ENCODE measurements at places on chromosomes 16 and 17.

DNA sequence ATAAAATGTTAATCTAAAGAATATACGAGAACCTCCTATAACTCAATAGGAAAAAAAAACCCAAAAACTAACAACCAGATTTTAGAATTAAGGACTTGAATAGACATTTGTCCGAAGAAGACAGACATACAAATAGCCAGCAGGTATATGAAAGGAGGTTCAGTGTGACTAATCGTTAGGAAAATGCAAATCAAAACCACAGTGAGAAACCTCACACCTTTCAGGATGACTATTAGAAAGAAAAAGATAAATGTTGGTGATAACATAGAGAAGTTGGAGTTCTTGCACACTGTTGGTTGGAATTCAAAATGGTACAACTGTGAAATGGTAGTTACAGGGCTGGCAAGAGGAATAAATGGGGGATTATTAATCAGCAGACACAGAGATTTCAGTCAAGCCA lies 339.0 kb downstream of the TMEM114 start:
- no peak for DNase-seq

GRCh38 chr16:66925322-66925840 lies at the start of gene RRAD:
RRAD (minus strand) TSS chr16:66925535; CDS start chr16:66925179, 356 bp downstream.
- DNase-seq = peak; percentile 46

DNA sequence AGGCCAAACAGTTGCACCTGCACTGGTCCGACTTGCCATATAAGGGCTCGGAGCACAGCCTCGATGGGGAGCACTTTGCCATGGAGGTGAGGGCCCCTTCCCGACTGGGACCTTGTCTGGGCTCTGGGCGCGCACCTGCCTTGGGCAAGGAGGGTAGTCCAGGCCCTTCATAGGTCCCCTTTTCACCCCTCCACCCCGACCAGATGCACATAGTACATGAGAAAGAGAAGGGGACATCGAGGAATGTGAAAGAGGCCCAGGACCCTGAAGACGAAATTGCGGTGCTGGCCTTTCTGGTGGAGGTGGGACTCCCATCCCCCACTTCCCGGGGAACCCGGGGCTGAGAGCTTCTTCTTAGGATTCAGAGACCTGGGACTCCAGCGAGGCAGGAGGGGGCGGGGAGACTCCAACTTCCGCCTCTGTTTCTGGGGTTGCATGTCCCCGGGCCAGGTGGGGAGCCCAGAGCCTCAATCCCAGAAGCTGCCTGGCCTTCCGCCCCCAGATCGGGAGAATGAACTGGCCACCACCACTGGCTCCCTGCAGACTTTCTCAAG lies 7.8 kb downstream of the CA4 start:
- no peak for DNase-seq

DNA sequence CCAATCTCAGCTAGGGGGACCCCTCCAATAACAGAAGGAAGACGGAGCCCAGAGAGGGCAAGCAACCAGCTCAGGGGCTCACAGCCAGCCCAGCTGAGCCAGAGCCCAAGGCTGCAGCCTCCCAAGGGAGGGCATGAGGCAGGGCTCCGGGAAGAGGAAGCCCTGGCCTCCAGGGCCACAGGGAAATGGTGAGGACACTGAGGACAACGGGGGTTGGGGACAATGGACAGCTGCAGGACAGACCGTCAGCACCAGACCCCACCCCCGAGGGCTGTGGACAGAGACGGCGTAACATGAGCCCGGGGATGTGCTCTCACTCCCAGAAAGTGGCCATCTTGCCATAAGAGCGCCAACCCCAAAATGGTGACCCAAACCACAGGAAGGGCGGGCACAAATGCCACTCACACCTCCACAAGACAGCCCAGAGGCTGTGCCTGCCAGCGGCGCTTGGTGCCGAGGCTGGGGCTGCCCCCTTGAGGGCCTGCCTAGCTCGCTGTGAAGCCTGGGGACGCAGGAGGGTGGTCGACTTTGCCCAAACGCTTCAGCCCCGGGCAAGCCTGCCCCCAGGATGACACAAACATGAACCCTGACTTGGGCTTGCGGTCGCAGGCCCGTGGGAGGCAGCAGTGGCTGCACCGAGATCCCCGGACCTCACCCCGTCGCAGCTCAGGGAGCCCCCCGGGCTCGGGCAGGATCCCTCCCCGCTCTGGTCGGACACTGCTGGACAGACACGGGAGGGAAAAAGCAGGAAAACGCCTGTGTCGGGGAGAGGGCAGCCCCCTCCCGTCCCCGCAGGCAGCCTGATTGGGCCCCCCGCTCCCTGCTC lies 10.5 kb downstream of the PIMREG start:
- no peak for DNase-seq

DNA sequence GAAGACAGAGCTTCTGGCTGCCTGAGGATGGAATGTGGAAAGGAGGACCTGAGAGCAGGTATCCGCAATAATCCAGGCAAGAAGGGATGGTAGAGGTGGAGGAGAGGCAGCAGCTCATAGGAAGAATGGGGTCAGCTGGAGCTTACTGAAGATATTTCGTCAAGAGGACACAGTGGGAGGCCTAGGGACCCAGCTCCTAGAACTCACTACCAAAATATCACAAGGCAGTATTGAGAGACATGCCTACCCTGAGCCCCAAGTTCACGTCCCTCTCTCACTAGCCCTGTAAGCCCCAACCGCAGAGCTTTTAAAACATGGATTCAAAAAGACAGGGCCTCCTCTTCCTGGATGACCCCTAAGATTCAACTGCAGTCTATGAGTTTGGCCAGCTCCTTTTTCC lies 14.2 kb upstream of the CCL8 start:
- DNase-seq = no peak

DNA sequence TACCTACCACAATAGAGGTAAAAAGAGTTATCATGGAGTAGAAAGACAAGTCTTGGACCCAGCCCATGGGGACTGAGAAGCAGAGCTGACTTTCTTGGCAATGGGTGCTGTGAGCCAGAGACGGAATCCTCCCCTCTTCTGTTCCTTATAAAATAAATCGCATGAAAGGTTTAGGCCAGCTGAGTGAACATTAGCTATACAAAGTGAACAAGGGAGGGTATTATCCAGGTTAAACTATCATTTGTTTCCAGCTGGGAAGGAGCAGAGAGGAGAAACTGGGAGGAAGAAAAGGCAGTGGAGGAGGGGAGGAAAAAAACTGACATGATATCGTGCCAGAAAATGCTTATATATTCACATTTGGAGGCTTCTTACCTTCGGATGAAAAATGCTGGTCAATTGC lies 13.3 kb upstream of the PAFAH1B1 start:
- DNase-seq = no peak

GRCh38 chr16:73192232-73192894 lies 144.4 kb upstream of the ZFHX3 start:
- DNase-seq = no peak

DNA sequence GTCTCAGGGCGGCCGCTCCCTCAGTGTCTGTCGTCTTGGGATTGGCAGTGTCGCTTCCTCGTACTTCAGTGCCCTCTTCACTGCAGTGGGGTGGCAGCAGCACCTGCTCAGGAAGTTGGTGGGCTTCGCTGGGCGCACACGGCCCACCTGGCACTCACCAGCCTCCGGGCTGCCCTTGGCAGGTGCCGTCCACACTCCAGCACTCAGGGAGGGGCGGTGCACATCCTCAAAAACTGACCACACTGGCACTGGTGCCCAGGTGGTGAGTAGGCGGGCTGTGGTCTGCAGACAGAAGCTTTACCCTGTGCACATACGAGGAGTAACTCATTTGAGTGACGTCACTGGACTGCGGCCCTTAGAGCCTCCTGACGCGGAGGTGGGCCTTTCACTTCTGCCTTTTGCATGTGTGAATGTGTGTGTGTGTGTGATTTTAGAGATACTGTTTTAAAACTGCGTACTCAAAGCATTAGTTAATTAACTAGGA lies 94.6 kb downstream of the BANP start:
- no peak for DNase-seq

- DNase-seq = peak; percentile 52
These were observed 629 bp downstream of the GEMIN4 start for GRCh38 chr17:751269-752001.

GRCh38 chr17:51487947-51488346 lies 227.6 kb downstream of the UTP18 start:
- no peak for DNase-seq

DNA sequence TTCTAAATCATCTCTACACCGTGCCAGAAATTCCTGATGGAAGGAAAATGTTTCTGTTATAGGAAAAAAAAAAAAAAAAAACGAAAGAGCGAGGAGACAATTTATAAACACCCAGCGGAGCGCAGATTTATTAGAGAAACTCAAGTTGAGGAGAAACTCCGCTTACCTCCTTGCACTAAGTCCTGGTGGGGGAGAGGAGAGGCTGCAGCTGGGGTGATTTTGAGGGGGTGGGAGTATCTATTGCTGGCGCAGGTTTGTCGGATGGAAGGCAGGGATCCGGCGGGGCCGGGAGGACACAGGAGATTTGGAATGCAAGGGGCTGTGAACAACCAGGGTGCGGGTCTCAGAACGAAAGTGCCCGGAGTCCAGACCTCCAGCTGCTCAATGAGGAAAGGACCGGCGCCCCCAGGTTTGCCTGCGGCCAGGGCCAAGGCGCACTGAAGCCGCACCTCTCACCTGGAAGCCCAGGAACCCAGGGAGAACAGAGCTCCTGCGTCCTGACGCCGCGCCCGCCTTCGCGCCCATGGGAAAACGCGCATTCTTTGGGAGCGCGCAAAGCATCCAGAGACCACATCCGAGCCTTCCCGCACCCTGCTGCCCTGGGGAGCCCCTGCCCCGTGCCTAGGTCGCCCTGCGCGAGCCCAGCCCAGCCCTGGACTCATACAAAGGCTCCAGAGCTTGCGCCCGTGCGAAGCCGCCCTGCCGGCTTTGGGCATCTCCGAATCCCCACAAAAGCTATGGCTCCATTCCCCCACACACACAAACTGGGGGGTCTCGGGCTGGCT lies 2.6 kb upstream of the HOXB8 start:
- no peak for DNase-seq

GRCh38 chr16:53209877-53210276 lies 155.1 kb downstream of the CHD9 start:
- DNase-seq = no peak

DNA sequence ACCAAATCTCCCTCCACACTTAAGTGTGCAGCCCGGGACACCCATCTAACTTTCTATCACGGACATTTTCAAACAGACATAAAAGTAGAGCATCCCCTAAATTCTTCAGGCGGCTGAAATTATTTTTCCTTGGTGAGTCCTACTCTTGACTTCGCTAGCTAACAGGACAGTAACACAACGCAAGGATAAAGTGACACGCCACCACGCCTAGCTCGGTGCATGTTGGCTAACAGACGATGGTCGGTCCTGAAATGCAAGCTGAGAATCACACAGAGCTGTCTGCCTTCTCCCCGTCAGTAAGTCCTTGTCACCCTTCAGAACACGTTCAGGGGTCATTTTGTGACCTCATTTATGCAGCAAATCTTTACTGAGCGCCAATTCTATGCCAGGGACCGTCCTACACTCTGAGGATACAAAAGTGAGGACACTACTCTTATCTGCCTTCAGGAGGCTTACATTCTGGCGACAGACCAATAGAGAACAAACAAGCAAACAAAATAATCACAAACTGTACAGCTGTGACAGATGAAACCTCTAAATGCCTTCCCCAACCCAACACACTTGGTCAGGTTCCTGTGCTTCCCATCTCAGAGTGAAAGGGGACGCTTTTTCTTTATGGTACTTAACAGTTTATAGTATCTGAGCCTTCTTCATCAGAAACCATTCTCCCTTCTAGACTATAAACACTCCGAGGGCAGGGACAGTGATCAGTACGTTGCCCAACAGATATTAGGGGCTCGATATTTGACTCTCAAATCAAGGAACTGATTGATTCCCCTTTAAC lies 1.3 kb downstream of the NTAN1 start:
- no peak for DNase-seq

- DNase-seq = peak; percentile 34
These were observed 1.3 kb upstream of the SLC6A4 start for GRCh38 chr17:30236766-30237165.

DNA sequence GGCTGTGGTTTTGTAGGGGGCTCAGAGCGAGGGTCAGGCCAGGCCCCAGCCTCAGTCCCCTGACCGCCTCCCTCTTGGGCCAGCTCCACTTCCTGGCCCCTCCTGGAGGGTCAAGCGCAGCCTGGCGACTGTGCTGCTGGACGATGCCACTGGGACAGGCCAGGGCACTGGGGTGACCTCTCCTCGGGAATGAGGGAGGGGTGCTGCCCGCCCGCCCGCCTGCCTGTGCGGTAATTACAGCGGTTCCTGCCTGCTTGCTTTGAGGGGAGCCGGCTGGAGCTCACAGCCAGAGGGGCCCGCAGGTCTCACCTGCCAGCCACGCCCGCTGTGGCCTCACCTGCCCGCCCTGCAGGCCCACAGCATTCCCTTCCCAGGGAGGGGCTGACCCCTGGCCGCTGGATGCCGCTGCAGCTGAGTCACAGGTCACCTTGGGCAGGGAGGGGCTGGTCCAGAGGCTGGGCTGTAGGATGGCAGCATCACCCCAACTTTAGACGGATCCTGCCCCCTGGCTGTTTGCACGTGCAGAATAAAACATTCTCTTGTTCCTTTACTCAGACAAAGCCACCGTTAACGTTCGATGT lies 76.7 kb upstream of the CBX4 start:
- DNase-seq = peak; percentile 63

DNA sequence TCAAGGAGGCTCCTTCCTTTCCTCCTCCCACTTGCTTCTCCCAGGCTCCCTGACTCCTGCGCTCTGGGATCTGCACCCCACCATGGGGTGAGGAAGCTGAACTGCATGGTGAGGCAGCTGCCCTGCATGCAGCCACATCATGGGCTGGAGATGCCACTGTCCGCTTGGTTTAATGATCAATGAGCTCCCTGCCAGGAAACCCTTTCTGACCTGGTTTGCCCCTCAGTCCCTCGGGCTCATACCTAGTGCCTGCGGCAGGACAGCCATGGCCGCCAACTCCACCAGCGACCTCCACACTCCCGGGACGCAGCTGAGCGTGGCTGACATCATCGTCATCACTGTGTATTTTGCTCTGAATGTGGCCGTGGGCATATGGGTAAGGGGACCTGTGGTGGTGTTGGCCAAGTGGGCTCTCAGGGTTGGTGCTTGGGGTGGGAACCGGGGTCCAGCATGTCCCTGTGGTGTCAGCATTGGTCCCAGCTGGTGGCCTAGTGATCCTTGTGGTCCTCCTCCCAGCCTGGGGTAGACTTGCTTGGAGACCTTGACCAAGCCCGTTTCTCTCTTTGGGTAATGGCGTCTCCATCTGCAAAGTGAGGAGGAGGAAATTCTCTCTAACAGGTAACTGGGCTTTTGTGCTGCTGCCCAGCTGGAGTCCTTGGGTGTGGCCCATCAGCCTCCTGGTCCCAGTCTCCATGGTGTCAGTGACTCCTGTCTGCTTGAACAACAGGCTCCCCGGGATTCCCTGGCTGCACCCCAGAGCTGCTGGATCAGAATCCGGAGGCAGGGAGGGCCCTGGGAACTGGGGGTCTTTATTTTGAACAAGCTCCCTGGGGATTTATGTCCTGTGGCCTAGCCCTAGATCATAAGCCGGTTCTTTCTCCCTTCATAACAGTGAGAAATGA lies at the start of gene SLC5A10:
TSS of gene SLC5A10 (plus strand) at position 225 of the 902 bp plus-strand sequence. CDS start at position 266, 41 bp downstream.
- no peak for DNase-seq

Data from choroid plexus epithelial cell (primary cell).